Body of pancreas (tissue), 4 donors: ENCODE measurements at places on chromosomes 3 and 15. TPM values are rescaled to one million over a fixed set of nuclear protein-coding genes. Genes with fewer than 3 reads are reported as not detected.

GRCh38 chr3:11908981-11909698 lies 62.5 kb upstream of the TAMM41 start:
- no peak for DNase-seq

DNA sequence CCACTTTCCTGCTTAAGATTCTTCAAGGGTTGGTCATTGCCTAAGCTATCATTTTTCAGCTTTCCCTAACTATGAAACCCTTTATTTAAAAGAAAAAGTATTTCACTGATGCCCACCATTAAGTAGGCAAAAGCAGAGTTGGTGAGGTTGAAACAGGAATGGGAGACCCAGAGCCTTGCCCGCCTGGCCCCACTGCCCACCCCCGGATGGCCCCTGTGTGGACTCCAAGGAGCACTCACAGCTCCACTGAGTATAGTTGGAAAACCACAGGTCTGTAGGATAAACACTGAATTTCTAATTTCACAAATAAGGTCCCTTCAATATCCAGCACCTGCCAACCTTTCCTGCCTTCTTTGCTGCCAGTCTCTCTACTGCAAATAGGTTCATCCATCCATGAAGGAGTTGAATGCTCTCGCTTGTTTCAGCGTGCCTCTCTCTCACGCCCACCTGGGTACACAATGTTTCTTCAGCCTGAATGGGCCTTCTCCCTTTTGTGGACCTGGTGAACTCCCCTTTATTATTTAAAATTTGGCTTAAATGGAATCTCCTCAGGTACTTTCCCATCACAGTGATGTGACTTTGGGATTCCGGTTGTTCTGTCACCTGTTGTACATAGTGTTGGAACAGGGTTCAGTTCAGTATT lies 8.7 kb upstream of the ACAP2 start:
- no peak for DNase-seq

- DNase-seq = no peak
Measured at GRCh38 chr15:88652456-88653199, 13.8 kb downstream of the ISG20 start.

- peak; percentile 45 for DNase-seq
Measured at GRCh38 chr3:51813539-51813938, 34.5 kb upstream of the IQCF6 start.

- no peak for DNase-seq
Measured at GRCh38 chr3:147919496-147919895, 510.3 kb downstream of the ZIC1 start.

The PCSK6 gene
- total RNA-seq = 10.1 TPM

The RAB43 gene
- 10.1 TPM for total RNA-seq

DNA sequence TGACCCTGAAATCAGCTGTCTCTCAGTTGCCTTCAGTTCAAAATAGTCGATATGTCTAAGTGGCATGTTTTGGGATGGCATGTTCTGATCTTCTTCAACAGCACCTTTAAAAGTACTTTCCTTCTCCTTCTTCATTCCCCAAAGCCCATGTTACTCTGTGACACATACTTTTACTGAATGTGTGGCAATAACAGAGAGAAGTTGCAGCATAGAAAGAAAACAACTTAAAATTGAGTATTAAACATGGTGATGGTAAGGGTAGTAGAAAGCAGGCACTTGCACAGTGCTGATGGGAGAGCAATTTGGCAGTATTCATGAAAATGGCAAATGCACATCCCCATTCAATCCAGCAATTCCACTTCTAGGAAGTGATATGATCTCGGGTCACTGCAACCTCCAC lies 12.3 kb upstream of the ULK4 start:
- DNase-seq = no peak

DNA sequence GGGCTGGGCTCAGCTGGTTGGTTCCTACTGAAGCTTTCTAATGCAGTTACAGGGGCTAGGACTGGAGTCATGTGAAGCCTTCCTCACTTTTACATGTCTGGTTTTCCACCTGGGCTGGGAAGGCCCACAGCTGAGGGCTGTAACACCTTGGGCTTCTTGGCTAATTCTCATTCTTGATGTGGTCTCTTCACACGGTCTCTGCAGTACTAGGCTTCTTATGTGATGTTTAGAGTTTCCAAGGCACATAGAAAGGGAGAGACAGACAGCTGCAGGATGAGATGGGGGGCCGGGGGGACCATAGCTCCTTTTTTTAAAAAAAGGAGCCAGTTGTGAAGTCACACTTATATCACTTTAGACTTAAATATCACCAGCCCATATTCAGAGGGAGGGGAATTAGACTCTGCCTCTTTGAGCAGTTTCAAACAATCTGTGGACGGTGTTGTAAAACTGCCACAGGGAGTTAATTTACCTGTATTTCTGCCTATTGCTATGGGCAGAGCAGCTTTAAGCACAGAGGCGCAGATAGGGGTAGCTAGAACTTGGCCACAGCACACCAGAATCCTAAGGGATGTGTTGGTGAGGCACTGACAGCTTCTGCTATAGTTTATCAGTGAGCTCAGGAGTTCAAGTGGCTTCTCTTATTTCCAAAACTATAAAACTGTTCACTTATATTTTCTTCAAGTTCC lies 46.7 kb downstream of the NKIRAS1 start:
- no peak for DNase-seq

The COL6A5 gene
- total RNA-seq = not detected

GRCh38 chr3:110697961-110698360 lies 373.7 kb upstream of the NECTIN3 start:
- no peak for DNase-seq

GRCh38 chr15:29612096-29612495 lies 210.2 kb downstream of the TJP1 start:
- no peak for DNase-seq

The SLC15A2 gene
- 2.3 TPM for total RNA-seq

DNA sequence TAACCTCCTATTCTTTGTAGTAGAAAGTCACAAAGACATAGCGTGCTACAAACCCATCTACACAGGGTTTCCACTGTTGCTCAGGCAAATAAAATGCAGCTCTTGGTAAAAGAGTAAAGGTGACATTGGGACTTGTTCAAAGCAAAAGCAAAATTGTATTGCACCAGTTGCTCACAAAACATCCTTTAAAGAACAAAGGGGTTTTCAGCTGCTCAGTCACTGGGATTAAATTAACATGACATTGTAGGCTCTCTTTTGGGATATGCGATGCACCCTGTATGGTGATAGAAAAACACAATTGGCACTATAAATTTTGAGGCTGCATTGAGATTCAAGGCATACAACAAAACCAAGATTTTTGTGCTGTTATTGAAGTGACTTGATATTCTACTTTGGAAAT lies 447.3 kb upstream of the CNTN3 start:
- DNase-seq = no peak

- DNase-seq = no peak
Measured at GRCh38 chr3:48128774-48129173, 59.4 kb downstream of the CDC25A start.

DNA sequence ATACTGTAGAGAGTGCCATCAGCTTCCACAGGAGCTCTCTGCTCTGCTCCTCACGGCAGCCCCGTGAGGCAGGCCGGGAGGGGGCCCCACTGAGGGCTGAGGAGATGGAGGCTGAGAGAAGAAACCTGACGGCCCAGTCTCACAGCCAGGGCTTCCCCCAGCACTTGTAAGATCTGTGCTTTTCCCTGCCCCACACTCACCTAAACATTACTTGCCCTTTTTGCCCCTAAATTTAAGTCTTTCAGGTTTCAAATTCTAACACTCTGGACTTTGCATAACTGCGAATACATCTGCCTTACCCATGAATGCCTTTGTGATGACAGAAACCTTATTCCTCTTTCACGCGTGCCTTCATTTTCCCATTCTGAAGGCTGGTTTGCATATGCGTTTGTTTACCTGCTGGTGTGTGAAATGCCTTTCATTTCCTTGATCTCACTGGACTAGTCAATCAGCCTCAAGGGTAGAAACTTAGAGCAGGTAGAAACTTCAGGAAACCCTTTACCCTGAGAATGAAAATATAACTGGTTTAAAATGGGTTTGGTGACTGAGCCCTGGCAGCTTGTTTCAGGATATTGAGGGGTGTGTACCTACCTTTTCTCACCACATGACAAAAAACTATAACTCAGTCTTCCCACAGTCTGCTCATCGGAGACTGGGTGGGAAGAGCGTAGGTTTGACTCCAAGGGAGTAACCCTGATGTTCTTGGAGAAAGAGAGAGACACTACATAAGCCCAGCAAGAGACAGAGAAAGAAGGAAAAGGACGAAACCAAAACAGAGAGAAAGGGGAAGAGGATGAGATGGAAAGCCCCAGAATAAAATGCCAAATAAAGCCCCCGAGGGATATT lies 20.1 kb downstream of the SLC12A8 start:
- no peak for DNase-seq

DNA sequence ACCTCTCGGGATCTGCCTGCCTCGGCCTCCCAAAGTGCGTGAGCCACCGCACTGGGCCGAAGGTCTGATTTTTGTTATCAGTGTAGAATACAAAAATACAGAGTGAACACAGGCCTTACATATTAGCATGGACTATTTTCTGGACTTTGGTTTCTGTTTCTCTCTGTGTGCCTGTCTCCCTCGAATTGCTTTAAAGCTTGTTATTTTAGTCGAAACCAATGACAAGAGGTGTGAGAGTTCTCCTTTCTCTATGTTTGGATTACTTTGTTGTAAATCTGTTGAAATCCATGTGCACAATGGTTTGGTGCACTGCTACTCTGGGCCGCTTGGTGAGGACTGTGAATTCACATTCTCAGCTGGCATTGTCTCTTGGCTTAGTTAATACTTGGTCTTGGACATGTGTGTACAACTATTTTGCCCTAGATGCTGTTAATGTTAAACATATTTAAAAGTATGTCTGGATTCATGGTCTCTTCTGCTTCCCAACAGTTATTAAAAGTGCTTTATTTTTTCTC lies 23.9 kb downstream of the MED12L start:
- no peak for DNase-seq

DNA sequence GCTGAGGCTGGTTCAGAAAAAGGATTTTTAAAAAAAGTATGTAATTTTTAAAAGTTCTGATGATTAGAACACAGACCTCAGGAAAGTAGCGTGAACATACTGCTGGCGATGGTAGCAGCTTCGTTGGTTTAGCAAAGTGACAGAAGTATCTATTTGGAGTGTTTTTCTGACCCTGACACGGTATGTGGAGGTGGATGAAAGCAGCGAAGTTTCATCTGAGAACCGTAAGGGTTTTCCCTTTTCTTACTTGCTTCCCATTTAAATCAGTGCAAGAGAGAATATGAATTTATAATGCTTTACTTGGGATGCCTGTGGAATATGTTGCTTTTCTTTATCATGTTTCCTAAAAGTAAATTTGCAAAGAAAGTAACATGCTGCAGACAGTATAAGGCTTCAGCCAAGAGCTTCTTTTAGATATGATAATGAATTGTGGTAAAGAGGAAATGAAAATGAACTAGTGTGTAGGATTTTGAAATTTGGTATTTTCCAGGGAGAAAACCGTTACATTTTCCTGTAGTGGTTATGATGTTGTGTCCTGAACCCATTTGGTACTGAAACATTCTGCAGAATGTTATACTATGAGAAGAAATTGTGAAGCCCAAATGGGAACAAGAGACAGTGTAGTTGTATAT lies 3.9 kb downstream of the CHST2 start:
- DNase-seq = no peak

- no peak for DNase-seq
Measured at GRCh38 chr3:6679510-6679909, 181.4 kb upstream of the GRM7 start.

DNA sequence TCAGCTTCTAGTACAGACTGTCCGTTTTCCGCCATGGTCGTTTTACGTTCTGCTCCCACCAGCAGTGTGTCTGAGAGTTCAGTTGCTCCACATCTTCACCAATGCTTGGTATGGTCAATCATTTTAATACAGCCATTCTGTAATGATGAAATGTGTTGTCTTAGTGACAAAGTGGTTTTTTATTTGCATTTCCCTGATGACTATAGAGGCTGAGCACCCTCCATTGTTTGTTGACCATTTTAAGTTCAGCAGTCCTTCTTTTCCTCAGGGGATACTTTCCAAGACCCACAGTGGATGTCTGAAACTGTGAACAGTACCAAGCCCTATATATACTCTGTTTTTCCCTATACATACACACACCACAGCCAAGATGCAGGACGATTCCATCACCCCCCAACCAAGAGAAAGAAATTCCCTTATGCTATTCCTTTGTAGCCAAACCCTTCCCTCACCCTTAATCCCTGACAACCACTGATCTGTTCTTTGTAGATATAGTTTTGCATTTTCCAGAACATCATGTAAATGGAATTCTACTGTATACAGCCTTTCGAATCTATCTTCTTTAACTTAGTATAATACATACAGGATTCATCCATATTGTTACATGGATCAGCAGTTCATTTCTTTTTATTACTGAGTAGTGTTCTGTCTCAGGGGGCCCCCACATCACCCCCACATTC lies 55.9 kb downstream of the C3orf20 start:
- DNase-seq = no peak

GRCh38 chr3:45830121-45830520 lies 11.8 kb downstream of the LZTFL1 start:
- no peak for DNase-seq

The TRAT1 gene
- not detected for total RNA-seq

DNA sequence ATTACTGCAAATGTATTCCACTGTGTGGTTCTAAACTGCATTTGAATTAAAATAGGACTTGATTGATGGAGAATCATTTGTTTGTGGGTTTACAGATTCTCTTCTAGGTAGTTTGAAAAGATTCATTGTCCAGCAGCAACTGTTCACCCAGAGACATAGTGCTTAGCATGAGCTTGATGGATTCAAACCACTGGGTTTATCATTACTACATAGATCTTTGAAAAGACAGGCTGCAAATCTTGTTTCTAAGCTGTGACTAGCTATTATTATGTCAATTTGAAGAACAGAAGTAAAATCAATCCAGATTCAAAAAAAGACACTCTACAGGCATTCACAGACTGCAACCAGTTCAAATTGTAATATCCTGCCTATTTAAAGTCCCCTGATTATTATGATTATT lies 49.8 kb downstream of the MBNL1 start:
- DNase-seq = no peak

The FBN1 gene
- total RNA-seq = 51.1 TPM

The GCSAM gene
- total RNA-seq = not detected

DNA sequence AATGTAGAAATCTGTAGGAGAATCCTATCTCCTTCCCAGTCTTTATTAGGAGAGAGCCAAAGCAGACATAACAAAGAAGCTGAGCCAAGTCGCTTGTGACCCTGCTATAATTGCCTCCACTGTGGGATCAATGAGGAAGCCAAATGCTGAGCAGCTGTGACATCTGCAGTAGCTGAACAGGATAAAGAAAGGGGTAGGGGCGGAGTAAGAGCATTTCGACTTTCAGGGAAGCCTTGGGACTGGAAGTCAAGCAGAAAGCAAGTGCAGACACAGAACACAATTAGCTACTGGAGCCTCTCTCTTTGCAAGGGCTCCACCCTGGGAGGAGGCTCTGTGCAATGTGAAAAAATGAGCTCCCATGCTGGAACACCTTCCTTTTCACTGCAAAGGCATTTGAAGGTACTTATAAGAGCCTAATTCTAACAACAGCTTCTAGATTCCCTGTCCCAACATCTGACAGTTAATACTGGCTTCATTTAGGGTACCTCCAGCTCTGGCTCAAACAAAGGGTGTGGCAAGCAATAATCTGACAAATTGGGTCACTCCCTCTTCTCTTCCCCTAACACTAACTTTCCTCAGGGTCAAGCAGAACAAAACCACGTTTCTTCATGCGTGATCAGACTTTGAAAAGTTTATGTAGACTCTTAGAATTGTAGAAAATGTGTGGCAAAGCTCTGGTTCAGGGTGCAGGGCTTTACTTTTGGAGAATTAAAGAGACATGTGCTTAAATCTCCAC lies 166.4 kb downstream of the CADPS start:
- DNase-seq = no peak

The GPR15 gene
- not detected for total RNA-seq
